Stimulated activated naive CD8-positive, alpha-beta T cell treated with anti-CD3 and anti-CD28 coated beads, Interleukin-15, amount 100 ng/mL, for 72 hours (primary cell): ENCODE measurements at places on chromosomes 5 and 9.

- no peak for DNase-seq
Measured at GRCh38 chr5:175288048-175288621, 155.8 kb downstream of the DRD1 start.

- DNase-seq, result no peak
Measured at GRCh38 chr5:140408750-140409241, 7.2 kb downstream of the ANKHD1 start.

GRCh38 chr5:109006129-109006528 lies 258.4 kb downstream of the FER start:
- no peak for DNase-seq

DNA sequence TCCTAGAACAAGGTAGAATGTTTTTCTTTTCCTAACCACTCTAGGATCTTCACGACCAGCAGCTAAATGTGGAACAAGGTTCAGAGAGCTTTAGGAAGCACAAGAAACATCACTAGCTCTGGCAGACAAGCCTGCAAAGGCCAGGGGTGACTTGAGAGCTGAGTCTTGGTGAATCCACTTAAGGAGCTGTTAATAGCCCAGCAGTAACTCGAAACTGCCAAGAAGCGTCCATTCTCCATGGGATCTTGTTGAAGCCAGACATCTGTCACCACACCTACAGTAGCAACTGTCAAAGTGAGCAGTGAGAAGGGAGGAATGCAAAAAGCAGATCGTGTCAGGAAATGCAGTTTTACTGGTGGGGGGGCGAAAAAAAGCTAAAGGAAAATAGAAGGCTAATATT lies 87.2 kb downstream of the ATPSCKMT start:
- no peak for DNase-seq

- DNase-seq, result no peak
Measured at GRCh38 chr5:15643731-15644130, 143.8 kb downstream of the FBXL7 start.

DNA sequence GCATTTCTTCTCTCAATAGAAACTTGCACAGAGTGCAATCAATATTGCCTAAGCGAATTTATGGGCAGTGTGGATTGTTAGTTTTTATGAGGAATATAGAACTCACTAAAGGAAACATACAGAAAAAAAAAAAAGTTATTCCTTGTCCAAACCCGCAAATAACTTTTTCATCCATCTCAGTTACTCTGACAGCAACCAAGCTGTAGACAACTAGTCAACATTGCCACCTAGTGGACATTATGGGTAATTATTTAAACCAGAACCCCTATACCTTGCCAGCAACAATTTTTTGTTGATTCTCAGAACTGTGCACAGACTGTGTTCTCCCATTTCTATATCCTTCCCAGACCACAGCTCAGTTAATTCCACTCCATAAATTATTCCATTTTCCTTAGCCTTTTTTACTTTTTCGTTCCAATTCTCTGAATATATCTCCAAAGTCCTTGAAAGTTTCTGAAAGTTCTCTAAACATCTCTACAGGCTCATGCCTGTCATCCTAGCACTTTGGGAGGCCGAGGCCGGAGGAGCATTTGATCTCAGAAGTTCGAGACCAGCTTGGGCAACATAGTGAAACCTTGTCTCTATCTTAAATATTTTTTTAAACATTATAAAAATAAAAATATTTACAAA lies 2.6 kb upstream of the AFAP1L1 start:
- DNase-seq, result no peak

- no peak for DNase-seq
Measured at GRCh38 chr9:32965999-32966722, 35.3 kb downstream of the APTX start.

DNA sequence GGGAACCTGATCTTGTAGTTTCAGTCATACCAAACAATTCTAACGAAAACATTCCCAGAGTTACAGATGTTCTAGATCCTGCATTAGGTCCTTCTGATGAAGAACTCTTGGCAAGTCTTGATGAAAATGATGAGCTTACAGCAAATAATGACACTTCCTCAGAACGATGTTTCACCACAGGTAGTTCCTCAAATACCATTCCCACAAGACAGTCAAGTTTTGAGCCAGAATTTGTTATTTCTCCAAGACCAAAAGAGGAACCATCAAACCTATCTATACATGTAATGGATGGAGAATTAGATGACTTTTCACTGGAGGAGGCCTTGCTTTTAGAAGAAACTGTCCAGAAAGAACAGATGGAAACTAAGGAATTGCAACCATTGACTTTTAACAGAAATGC lies 21.0 kb downstream of the RMI1 start:
- DNase-seq, result no peak

GRCh38 chr9:107612136-107612535 lies 122.6 kb upstream of the KLF4 start:
- DNase-seq, result no peak

GRCh38 chr5:35274839-35275509 lies 44.7 kb upstream of the PRLR start:
- DNase-seq, result no peak

- no peak for DNase-seq
Measured at GRCh38 chr5:61330341-61330844, 1.7 kb upstream of the ZSWIM6 start.

DNA sequence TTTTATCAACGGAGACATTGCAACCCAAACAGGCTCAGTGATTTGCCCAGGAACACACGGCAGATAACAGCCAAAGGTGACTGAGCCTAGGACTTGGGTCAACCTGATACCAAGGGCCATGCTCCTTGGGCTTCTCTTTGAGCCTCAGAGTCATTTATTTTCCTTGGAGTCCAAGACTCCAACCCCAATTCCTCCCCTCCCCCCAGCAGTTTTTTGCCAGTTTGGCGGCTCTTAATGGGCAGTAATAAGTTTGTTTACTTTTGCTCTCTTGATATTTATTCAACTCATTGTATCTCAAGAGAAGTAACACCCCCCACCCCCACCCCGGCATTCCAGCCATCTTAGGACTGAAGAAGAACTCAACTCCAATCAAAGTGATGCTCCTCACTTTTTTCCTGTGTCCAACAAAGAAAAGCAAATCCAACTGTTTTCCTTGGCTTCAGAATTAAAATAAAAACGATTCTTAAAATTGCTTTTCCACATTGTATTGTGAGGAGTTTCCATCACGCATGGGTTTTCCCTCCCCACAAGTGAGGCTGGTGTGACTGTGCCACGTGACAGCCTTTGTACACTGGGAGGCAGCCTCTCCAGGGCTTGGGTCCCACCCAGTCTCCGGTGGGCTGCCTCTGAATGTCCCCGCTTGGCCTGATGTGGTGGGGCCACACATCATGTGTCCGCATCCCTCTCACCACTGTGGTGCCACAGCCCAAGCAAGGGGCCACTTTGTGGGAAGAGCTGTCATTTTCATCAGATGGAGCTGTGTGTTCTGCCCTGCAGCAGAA lies 9.1 kb downstream of the ANGPTL2 start:
- DNase-seq, result no peak

GRCh38 chr9:91623004-91623403 lies 199.4 kb upstream of the NFIL3 start:
- DNase-seq, result no peak

- DNase-seq, result no peak
Measured at GRCh38 chr5:73395256-73395655, 53.3 kb downstream of the FOXD1 start.

DNA sequence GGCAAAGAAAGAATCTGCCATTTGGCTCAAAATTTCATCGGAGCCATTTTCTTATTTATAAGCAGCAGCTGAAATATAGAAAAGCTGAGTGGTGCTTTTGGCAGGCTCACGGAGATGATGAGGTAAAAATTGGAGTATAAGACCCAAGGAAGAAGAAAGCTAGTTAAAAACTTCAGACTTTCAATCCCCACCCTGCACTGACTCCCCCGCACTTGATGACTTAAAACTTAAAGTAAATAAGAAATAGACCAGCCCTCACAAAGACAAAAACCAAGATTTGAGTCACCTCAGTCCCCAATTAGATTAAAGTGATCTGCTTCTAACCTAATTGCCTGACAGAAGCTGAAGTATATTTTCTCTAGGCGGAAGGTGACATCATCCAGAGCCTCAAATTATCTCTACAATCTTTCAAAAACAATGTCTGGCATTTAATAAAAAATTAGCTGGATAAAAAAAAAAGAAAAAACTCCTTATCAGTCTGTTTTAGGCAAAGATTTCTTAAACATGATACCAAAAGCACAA lies 124.0 kb upstream of the PJA2 start:
- DNase-seq, result no peak

GRCh38 chr5:91311697-91312501 lies 71.2 kb downstream of the ARRDC3 start:
- peak; percentile 55 for DNase-seq

DNA sequence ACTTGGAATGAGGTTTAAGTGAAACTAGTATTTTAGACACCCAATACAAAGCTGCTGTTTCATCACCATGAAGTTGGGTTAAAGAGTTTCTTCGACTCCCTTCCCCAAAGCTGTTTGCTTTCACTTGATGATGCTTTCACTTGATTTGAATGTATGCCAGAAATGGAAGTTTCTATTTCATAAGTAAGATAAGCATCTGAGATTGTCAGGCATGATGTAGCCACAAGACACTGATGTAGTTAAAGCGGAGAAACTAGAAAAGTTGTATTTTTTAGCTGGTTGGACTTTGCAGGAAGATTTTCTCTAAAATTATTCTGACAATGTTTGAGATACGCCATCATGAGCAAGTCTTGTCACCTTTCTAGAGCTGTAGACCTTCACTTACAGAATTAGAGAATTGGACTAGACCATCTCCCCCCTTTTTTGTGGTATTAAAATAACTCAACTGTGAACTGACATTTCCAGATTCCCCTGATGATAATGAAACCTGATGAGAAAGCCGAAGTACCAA lies 20.0 kb downstream of the MOCS2 start:
- no peak for DNase-seq

DNA sequence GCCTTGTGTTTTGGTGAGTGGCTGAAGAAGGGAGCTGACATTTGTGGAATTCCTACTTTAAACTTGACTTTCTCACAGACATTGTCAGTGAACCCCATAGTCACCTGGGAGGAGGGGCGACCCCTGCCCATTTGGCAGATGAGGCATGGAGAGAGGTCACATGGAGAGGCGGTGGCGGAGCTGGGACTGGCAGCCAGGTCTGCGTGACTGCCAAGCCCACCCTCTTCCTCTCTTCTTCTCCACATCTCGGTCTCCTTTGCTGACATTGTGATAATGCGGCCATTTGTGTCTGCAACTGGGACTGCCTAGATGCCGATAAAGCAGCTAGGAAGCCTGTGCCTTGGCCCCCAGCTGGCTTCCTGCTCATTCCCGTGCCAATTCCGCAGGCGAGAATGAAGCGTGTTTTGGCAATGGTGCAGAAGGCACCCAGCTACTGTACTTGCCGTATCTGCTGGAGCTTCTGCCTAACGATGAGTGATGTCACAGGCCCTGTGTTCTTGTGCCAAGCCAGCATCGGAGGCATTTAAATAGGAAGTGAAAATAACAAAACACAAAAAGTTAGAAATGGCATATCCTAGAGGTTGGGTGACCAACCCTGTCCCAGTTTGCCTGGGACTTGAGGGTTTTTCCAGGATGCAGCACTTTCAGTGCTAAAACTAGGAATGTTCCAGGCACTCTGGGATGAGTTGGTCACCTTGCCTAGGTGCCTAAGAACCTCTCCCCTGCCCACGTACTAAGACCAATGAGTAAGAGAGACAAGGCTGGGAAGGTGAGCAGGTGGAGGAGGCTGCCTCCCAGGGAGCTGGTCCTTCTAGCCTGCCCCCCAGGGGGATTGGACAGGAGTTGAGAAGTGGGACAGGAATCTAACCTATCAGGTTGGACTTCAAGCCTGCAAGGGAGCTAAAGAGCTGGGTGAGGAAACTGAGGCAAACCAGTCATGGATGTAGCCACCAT lies 23.6 kb downstream of the OLFML2A start:
- DNase-seq, result no peak

- DNase-seq, result no peak
Measured at GRCh38 chr5:153827397-153827796, 211.3 kb downstream of the FAM114A2 start.

- no peak for DNase-seq
Measured at GRCh38 chr9:72509635-72510034, 11.8 kb upstream of the TMC1 start.

- DNase-seq, result no peak
Measured at GRCh38 chr5:97101189-97101910, 41.1 kb downstream of the LIX1 start.

- DNase-seq, result no peak
Measured at GRCh38 chr9:136757328-136757727, 715 bp downstream of the LCN8 start.

DNA sequence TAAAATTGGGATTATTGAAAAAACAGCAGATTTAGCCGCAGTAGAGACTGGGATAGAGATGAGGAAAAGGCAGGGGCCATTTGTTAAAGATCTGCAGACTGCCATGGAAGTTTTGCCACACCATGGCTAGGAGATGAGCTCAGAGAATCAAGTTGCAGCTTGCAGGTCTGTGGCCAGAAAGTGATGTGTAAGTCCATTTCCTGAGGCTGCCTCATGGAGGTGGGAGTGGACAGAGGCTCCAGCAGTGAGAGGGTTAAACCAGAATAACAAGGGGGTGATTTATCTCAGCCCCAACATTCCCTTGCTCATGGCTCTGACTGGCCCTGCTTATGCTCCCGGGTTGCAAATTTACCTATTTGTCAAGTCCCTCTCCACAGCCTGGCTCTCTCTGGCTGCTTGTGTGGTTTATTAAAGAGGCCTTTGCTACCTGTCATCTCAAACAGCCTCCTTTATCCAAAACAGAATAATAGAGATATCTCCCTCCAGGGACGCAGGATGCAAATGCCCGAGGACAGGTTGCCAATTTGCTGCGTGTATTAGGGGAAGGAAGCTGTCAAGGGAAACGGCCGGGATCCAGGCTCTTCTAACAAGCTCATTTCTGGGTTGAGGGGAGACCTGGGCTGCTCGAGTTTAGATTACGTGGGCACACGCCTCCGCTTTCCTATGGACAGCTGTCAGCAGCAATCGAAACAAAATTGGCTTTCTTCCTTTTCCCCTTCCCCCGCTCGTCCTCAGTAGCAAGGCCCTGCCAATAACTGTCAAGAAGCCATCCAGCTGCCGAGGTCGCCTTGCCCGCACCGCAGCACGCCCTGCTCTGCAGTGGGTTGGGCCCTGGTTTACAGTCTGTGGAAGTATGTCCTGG lies 72.8 kb upstream of the PITX1 start:
- no peak for DNase-seq

DNA sequence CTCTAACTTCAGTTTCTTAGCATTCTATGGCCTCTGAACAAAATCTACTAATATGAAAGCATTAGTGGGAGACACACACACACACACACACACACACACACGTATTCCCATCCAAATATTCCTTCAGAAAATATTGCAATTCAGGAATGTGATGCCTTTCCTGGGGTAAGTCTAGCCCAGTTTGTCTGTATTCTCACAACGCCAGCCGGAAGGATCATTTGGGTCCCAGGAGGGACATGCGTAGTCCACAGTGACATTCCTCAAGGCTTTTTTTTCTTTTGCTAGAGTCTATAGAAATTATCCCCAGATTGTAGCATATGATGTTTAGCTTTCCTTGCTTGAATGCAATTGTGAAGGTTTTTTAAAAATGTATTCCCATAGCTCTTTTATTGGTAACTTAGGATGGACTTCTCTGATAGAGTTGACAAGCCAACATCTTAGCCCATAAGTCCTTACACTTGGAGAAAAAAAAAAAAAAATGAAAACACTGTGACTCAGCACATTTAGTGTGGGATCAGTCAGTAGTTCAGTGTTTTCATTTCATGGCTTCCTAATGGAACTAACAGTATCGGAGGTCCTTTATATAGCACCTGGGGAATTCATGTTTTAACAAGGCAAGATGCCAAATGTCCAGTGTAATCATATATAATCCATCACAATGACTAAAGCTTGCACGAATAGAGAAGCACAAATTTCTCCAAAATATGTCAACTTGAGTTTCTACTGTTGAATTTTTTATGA lies 316.5 kb downstream of the DIRAS2 start:
- DNase-seq, result no peak

GRCh38 chr5:91643797-91644196 lies 260.7 kb upstream of the ARRDC3 start:
- no peak for DNase-seq

- no peak for DNase-seq
Measured at GRCh38 chr5:151121665-151122064, 35.9 kb downstream of the ANXA6 start.
